ENCODE measurements at places on chromosomes 4 and X.
A peak's percentile ranks its signal among the peaks of the same experiment; 100 is the strongest.

- H3K4me3 ChIP-seq, result no peak overlapping the region
- ATAC-seq, result no peak
- H3K27ac ChIP-seq, result no peak overlapping the region
Observed at GRCh38 chr4:97300561-97300960, 842.7 kb downstream of the STPG2 start.

DNA sequence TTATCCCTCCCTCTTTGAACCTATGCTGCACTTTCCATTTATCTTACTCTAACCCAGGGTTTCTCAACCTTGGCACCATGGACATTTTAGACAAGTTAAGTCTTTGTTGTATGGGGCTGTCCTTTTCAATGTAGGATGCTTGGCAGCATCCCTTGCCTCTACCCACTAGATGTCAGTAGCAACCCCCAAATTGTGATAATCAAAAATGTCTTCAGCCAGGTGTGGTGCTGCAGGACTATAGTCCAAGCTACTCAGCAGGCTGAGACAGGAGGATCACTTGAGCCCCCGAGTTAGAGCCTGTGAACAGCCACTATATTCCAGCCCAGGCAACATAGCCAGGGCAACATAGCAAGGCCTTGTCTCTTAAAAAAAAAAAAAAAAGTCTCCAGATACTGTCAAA is 7.0 kb downstream of the LRCH2 start:
- H3K36me3 ChIP-seq, result no peaks in the 10 kb centered on the region
- no peak for ATAC-seq
- no peak overlapping the region for H3K27ac ChIP-seq
- H3K27me3 ChIP-seq, result no peaks in the 10 kb centered on the region
- H3K4me1 ChIP-seq, result peaks cover 21% of the 10 kb centered on the region

GRCh38 chrX:50183891-50184290 is 16.9 kb downstream of the AKAP4 start:
- H3K4me1 ChIP-seq, result no peaks in the 10 kb centered on the region
- H3K27me3 ChIP-seq, result no peaks in the 10 kb centered on the region
- H3K27ac ChIP-seq, result no peak overlapping the region
- H3K4me3 ChIP-seq, result no peak overlapping the region

- H3K27ac ChIP-seq, result peak overlapping the region; percentile 96
- no peaks in the 10 kb centered on the region for H3K27me3 ChIP-seq
- H3K4me1 ChIP-seq, result peaks cover 43% of the 10 kb centered on the region
- ATAC-seq, result no peak
- H3K4me3 ChIP-seq, result no peak overlapping the region
Observed at GRCh38 chr4:184534511-184535391, 60.4 kb upstream of the IRF2 start.

DNA sequence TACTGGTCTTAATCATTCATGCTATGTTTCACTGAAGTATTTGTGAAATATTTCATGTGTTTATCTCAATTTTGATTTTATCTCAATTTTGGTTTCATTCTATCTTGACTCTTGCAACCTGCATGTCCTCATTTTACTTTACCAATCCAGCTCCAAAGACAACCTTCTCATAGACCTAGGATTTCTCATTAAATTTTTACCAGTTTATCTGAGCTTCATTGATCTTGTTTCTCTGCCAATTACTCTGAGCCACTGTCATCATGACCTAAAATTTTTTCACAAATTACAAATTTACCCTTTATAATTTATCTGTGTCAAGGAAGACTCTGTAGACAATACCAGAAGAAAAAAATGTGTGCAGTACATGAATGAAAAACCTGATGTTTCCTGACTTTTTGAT is 18.6 kb upstream of the UGT2B17 start:
- H3K4me3 ChIP-seq, result no peak overlapping the region
- H3K4me1 ChIP-seq, result no peaks in the 10 kb centered on the region
- H3K27me3 ChIP-seq, result no peaks in the 10 kb centered on the region
- H3K27ac ChIP-seq, result no peak overlapping the region
- no peak for ATAC-seq

- H3K27ac ChIP-seq, result no peak overlapping the region
- no peak for ATAC-seq
- H3K36me3 ChIP-seq, result no peaks in the 10 kb centered on the region
- H3K4me3 ChIP-seq, result no peak overlapping the region
- H3K4me1 ChIP-seq, result no peaks in the 10 kb centered on the region
Observed at GRCh38 chrX:21715825-21716224, 42.1 kb downstream of the SMPX start.

- peaks cover 26% of the 10 kb centered on the region for H3K27me3 ChIP-seq
- no peak overlapping the region for H3K4me3 ChIP-seq
Observed at GRCh38 chr4:2412534-2412884, 5.9 kb downstream of the ZFYVE28 start.

DNA sequence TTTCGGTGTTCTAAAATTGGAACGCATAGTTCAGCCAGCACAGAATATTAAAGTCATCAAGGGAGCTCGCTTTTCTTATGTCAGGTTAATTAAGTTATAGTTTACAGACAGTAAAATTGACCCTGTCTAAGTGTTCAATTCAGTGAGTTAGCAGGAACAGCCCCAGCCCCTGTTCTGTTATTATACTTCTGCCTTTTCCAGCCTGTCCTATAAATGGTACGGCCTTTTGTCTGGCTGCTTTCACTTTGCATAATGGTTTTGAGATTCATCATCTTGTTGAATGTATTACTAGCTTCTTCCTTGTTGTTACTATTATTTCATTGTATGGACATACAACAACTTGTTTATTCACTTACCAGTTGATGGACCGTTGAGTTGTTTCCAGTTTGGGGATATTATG is 9.5 kb downstream of the CXCL13 start:
- H3K4me1 ChIP-seq, result peaks cover 5% of the 10 kb centered on the region
- H3K27ac ChIP-seq, result no peak overlapping the region
- ATAC-seq, result no peak

DNA sequence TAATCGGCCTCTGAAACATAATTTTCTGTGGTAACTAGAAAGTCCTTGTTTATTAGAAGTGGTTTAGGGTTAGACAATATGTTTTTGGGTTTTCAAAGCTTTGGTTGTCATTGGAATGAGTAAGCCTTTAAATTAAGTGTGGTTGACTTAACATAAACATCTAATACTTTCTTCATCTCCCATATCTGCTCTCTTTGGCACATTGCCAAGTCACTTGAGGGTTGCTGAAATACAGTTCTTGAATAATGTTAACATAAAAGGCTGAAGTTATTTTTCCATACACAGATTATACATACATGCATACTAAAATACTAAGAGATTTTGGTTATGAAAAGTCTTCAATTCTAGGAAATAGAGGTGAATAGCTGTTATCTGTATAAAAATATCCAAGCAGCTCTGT is 241.7 kb upstream of the BMP3 start:
- no peak overlapping the region for H3K27ac ChIP-seq
- no peak for ATAC-seq
- no peaks in the 10 kb centered on the region for H3K4me1 ChIP-seq
- H3K36me3 ChIP-seq, result no peaks in the 10 kb centered on the region
- H3K27me3 ChIP-seq, result no peaks in the 10 kb centered on the region

DNA sequence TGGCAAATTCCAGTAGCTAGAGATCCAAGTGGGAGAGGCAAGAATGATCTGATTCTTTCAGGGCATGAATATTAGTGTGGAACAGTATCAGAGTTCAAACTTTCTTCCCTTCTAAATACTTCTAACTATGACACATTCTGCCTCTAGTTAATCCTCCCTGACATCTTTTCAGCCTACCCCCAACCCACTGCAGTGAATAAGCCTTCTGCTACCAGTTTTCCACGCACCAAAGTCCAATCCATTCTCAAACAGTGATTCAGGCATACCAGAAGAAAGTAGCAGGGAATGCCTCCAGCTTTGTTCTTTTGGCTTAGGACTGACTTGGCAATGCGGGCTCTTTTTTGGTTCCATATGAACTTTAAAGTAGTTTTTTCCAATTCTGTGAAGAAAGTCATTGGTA is 155.4 kb upstream of the FTHL17 start:
- H3K4me1 ChIP-seq, result no peaks in the 10 kb centered on the region
- H3K4me3 ChIP-seq, result no peak overlapping the region
- no peak for ATAC-seq
- no peak overlapping the region for H3K27ac ChIP-seq
- H3K27me3 ChIP-seq, result no peaks in the 10 kb centered on the region

- no peaks in the 10 kb centered on the region for H3K27me3 ChIP-seq
- ATAC-seq, result no peak
- no peak overlapping the region for H3K4me3 ChIP-seq
- H3K36me3 ChIP-seq, result no peaks in the 10 kb centered on the region
- no peak overlapping the region for H3K27ac ChIP-seq
Observed at GRCh38 chr4:168131196-168131595, 38.9 kb downstream of the ANXA10 start.

DNA sequence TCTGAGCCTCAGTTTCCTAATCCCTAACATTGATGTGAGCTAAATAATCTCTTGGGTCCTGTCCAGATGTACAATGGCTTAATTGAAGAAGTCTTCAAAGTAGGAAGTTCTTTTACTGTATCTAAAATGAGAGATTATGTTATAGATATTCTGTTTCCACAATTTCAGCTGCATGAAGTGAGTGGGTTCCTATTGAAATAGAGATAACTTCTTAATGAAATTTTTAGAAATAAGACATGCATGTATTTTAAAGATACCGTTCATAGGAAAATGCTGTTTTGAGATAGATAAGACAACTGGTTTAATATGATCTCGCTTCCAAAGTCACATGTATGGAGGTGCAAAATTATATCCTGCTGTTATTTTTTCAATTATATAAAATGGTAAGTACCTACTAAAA is 71.9 kb downstream of the CLDN22 start:
- no peak for ATAC-seq
- H3K27me3 ChIP-seq, result no peaks in the 10 kb centered on the region
- H3K36me3 ChIP-seq, result no peaks in the 10 kb centered on the region
- no peak overlapping the region for H3K4me3 ChIP-seq
- H3K4me1 ChIP-seq, result no peaks in the 10 kb centered on the region

GRCh38 chr4:172786039-172786792 is 382.4 kb upstream of the GALNT7 start:
- no peak overlapping the region for H3K27ac ChIP-seq
- no peak for ATAC-seq
- no peak overlapping the region for H3K4me3 ChIP-seq

- H3K4me3 ChIP-seq, result no peak overlapping the region
- H3K27ac ChIP-seq, result peak overlapping the region; percentile 67
- ATAC-seq, result peak; percentile 82
- no peaks in the 10 kb centered on the region for H3K27me3 ChIP-seq
- H3K4me1 ChIP-seq, result peaks cover 16% of the 10 kb centered on the region
Observed at GRCh38 chr4:76830964-76831703, 66.8 kb downstream of the SOWAHB start.

GRCh38 chr4:96833831-96834230 is 993.9 kb downstream of the PDHA2 start:
- H3K4me3 ChIP-seq, result no peak overlapping the region
- no peaks in the 10 kb centered on the region for H3K36me3 ChIP-seq
- no peaks in the 10 kb centered on the region for H3K4me1 ChIP-seq
- no peak overlapping the region for H3K27ac ChIP-seq
- no peaks in the 10 kb centered on the region for H3K27me3 ChIP-seq
- no peak for ATAC-seq

GRCh38 chr4:97845758-97846157 is 297.5 kb downstream of the STPG2 start:
- no peak overlapping the region for H3K4me3 ChIP-seq
- H3K27ac ChIP-seq, result no peak overlapping the region
- no peaks in the 10 kb centered on the region for H3K36me3 ChIP-seq
- ATAC-seq, result no peak
- no peaks in the 10 kb centered on the region for H3K4me1 ChIP-seq
- no peaks in the 10 kb centered on the region for H3K27me3 ChIP-seq

DNA sequence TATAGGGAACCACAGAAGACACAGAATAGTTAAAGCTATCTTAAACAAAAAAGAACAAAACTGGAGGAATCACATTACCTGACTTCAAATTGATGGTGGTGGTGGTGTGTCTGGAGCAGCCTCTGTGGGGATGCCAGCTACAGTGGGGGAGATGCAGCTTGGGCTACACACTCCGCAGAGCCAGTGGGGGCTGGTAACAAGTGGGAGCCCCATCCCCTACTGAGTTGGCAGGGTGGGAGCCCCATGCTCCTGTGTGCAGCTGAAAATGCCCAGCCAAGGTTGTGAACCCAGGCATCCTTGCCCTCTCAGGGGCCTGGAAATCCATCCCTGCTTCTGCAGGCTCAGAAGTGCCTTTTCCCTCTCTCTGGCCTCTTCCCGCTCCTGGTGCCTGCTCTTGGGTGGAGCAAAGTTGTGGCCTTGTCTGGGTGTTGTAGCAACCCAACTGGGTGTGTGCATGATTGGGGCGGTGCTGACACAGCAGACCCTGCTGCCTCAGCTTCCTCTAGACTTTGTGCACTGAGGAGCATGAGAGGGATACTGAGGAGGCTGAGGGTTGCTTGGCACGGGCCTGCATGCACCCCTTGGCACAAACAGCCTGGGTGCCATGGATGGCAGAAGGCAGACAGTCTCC is 38.9 kb downstream of the SH3BGRL start:
- no peaks in the 10 kb centered on the region for H3K36me3 ChIP-seq
- no peak for ATAC-seq
- no peak overlapping the region for H3K4me3 ChIP-seq
- no peaks in the 10 kb centered on the region for H3K27me3 ChIP-seq
- H3K27ac ChIP-seq, result no peak overlapping the region
- H3K4me1 ChIP-seq, result peaks cover 21% of the 10 kb centered on the region

DNA sequence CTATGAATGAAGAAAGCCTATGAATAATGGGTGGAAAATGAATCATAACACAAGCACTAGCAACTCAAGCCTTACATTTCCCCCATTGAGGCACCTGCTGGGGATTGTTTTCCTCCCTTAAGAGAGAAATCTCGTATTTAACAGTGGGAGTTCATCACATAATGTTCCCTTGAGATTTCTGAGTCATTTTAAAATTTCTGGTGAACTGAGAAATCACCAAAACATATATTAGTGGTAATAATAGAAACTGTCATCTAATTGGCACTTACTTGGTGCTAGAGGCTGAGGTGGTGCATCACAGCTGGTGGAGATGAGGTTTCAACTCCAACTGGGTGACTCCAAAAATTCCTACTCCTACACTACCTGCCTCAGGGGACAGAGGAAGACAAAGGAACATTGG is 561.3 kb upstream of the LCORL start:
- no peaks in the 10 kb centered on the region for H3K4me1 ChIP-seq
- H3K27me3 ChIP-seq, result peaks cover 8% of the 10 kb centered on the region
- no peak overlapping the region for H3K27ac ChIP-seq
- ATAC-seq, result no peak

GRCh38 chrX:96846841-96847240 is 36.9 kb upstream of the RPA4 start:
- no peak overlapping the region for H3K27ac ChIP-seq
- H3K27me3 ChIP-seq, result no peaks in the 10 kb centered on the region
- H3K4me1 ChIP-seq, result no peaks in the 10 kb centered on the region
- ATAC-seq, result no peak
- no peak overlapping the region for H3K4me3 ChIP-seq

DNA sequence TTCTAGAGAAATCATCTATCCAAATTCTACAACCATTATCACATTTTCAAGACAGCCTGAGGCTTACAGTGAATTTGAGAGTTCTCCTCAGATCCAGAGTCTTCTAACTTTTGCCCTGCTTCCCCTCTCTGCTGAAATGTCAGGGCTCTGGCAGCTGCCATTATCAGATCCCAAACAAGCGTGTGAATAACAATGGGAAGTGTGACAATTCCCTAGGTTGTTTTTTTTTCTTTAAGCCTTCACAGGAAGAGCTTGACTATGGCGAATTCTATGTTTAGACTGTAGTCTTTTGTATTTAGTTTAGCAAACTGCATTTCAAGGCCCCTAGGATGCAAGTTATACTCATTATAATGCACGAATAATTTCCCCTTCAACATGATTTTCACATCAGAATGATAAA is 61.3 kb upstream of the KDR start:
- H3K27ac ChIP-seq, result no peak overlapping the region
- peaks cover 1% of the 10 kb centered on the region for H3K4me1 ChIP-seq
- H3K36me3 ChIP-seq, result no peaks in the 10 kb centered on the region
- no peak overlapping the region for H3K4me3 ChIP-seq
- ATAC-seq, result no peak
- no peaks in the 10 kb centered on the region for H3K27me3 ChIP-seq

Data from gastroesophageal sphincter (tissue), 4 donors.